ENCODE measurements at places on chromosomes 1 and 21.

- DNase-seq = no peak
Observed at GRCh38 chr1:208167261-208167869, 76.8 kb downstream of the PLXNA2 start.

GRCh38 chr1:201468501-201468843 lies 516 bp downstream of the PHLDA3 start:
- no peak for DNase-seq

- no peak for DNase-seq
Observed at GRCh38 chr1:78410643-78411042, 80.1 kb upstream of the PTGFR start.

GRCh38 chr1:180215856-180216625 lies 14.0 kb upstream of the LHX4 start:
- DNase-seq = no peak

GRCh38 chr1:199747984-199748383 lies 279.5 kb upstream of the NR5A2 start:
- DNase-seq = no peak

DNA sequence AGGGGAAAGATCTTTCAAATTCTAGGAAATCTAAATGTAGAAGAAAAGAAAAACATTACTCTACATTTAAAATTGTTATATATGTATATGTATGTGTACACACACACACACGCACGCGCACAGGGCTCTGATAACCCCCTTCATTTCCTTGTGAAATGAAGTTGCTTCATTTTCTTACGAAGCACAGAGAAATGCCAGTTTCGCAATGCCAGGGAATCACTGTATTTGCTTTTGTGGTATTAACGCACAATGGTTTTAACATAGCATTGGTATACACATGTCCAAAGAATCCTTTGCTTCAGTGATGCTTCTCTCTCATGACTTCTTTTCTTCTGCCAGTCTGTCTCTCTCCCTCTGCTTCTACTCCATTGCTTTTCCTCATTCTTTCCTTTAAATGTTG lies 8.4 kb upstream of the DDAH1 start:
- DNase-seq = no peak

GRCh38 chr1:199580300-199580699 lies 447.2 kb upstream of the NR5A2 start:
- no peak for DNase-seq

DNA sequence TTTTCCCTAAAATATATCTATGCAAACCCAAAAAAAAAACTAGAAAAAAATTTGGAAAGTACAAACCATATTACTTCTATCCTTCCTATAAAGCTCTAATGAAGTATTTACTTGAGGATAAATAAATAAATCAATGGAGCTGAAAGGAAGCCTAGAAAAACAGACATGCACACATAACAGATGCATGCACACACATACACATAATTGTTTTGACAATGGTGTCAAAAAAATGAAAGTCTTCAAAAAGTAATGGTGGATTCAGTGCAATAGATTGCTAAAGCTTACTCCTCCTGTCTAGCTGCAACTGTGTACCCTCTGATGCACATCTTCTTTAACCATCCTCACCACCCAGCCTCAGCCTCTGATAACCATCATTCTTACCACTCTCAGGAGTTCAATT lies 521.9 kb upstream of the RGS18 start:
- no peak for DNase-seq

GRCh38 chr1:72635719-72636118 lies 353.4 kb upstream of the NEGR1 start:
- DNase-seq = no peak

DNA sequence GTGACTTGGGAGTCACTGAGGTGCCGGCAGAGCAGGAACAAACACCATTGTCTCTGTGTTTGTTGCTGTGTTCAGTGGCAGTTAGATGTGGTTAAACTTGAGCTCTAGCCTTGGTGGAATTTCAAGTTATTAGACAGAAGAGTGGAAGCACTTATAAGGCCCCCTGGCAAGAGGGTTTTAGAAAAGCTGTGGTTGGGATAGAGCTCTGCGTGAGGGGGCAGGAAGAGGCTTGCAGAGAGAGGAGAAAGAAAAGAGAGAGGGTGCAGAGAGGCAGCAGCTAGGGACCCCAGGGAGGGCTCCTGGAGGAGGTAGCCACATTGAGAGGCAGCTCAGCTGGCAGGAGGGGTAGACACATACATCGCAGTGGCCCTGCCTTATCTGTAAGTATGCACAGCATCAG lies 128.2 kb downstream of the GALNT2 start:
- DNase-seq = no peak

GRCh38 chr1:182656842-182657397 lies 27.5 kb downstream of the RGS8 start:
- no peak for DNase-seq

- DNase-seq = peak; percentile 68
Observed at GRCh38 chr1:45803299-45803780, at the start of gene MAST2. Gene MAST2, plus strand, starts transcription at chr1:45803612. Its CDS starts 284 bp downstream, at chr1:45803896.

- no peak for DNase-seq
Observed at GRCh38 chr1:52426371-52426770, 22.0 kb downstream of the PRPF38A start.

DNA sequence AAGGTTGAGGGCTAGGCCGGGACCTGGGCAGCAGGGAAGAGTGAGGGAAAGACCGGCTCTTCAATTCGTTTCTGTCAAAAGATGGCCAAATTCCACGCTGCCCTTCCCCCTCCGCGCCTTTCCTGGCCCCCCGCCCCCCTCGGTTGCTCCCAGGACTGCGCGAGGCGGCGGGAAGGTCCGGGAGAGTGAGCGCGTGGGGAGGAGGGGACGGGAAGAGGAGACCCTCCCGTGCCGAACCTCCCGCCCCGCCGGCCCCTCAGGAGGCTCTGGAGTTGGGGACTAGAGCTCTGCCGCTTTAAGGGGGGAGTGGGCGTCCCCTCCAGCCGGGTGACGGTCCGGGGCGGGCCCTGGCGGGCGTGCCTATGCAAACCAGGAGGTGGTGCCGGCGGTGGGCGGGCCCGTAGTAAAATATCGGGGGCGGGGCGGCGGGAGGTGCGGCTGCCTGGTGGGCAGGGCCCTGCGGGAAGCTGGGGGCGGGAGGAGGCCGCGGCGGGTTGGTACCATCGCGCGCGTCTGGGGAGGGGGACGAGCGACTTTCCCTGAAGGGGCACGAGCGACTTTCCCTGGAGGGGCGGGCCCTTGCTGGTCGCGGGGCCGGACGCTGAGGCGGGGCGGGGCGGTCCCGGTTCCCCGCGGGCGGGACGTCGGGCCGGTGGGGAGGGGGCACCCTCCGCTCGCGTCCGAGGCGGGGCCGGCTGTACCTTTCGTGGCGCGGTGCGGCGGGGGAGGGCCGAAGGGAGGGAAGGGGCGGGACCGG lies 58.2 kb downstream of the BCL9 start:
- DNase-seq = peak; percentile 98

DNA sequence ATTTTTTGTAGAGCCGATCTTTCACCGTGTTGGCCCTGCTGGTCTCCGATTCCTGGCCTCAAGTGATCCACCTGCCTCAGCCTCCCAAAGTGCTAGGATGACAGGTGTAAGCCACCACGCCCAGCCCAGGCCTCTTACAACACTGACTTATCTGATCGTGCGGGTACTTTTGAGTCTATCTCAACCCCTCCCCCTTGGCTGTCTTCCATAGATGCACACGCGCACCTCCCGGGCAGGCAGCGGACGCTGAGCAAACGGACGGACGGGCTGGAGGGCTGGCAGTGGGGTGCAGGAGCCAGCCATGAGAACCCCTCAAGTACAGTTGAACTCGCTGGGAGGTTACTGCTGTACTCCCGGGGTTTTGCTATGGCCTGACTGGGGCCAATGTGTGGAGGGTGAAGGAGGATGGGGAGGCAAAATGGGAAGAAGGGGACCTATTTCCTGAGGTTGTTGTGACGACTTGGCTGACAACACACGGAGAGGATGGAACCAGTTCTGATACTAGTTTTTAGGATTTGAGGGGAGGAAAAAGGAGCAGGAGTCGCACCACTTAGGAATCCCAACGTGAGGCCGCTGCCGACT lies 959 bp downstream of the CD58 start:
- DNase-seq = peak; percentile 21

DNA sequence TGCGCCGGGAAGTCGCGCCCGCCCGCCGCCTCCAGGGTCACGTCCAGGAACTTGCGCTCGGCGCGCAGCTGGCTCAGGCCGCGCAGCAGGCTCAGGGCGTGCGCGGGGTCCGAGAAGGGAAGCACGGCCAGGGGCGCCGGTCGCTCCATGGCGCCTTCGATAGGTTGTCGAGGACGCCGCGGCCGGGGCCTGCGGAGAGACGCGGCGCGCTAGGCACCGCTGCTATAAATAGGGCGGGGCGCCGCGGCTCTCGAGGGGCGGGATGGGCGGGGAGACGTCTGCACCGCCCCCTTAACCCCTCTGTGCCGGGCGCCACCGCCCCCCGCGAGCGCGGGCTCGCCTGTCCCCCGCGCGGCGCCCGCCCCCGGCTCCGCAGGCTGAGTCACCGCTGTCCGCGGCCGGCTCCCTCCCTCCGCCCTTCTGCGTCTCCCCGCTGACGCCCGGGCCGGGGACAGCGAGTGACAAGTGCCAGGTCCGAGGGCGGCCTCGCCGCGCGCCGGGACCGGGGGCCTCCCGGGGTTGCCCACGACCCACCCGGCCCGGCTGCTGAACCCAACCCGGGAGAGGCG lies at the start of gene KLHL21:
KLHL21 (minus strand) TSS at position 201 of the 569 bp plus-strand sequence; CDS start at position 149, 52 bp downstream.
- DNase-seq = peak; percentile 85

DNA sequence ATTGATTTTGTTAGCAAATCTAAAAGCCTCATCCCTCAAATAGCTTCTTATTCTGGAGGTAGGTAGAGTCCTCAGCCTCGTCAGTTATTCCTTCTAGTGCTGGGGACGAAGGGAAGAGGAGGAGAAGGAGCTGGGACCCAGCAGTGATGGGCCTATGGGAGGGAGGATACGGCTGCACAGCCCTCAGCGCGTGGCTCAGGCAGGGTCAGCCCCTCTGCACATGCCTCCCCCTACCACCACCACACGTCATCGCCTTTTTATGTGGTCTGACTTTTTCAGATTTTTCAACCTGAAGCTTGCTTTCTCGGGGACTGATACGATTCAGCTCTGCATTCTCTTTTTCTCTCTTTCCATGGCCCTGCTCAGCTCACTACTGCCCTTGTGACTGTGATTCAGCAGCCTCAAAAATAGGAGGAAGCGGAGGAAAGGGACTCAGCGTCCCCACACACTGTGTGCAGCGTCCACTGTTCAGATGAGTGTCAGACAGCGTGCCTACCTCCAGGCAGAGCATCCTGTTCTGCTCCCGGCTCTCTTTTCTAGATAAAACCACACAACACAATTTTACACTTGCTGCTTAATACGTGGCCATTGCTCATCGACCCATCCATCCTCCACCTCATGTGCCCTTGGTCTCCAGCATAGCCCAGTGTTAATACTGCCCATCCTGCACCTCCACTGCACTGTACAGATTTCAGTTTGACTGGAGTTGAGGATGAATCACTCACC lies 827 bp downstream of the OR2B11 start:
- no peak for DNase-seq

DNA sequence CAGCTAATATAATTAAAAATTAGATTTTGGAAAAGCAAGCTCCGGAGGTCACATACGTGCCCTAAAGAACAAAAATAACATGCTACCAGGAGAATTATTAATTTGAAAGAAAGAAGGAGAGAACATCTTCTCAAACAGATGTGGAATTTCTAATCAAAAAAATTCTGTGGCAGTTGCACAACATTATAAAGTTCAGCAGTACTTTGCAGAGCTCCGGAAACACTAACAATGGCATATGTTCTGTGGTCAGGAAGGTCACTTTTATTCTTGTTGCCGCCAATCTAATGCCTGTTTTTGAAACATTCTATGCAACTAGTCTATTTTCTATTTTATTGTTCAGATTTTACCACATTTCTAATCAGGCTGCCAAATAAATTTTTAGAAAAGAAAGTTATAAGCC lies 186.8 kb downstream of the SMYD3 start:
- DNase-seq = no peak

DNA sequence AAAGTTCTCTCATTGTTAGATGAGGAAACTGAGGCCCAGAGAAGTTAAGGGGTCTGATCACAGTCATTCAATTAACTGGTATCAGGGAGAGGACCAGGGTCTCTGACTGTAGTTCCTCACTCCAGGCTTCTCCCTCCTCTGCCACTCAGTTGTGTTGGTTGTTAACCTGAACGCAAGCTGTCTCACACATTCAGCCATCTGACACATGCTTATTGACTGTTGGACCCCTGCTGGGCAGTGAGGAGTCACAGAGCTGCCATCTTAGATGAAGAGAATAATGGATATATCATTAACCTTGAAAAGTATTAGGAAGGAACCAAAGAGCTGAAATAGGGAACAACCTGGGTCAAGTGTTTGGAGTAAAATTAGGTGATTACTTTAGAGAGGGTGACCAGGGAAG lies 194.8 kb downstream of the ZZZ3 start:
- no peak for DNase-seq

DNA sequence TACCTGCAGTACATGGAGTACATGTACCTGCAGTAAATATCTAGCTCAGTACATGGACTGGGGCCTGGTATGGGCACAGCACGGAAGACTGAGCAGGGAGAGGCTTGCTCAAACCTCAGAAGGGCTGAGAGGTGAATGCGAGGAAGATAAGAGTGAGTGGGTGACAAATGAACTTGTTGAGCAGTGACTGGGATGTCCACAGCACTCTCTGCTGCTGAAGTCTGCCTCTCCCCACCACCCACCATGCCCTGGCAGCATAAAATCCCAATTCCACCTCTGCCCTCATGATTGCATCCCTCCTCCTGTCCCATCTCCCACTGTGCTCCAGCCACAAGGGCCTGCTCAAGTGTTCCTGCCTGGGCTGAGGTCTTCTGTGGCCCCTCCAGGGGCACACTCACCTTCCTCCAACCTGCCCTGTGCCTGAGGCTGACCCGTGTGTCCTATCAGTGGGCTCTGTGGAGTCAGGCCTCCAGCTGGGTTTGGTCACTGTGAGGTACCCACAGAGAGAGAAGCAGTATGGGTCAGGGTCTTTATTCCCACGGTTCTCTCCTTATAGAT lies 114.2 kb downstream of the FOXD2 start:
- DNase-seq = no peak

GRCh38 chr1:150955280-150955679 lies 19.4 kb downstream of the CERS2 start:
- no peak for DNase-seq

GRCh38 chr1:93804412-93804811 lies 74.6 kb downstream of the DNTTIP2 start:
- no peak for DNase-seq

DNA sequence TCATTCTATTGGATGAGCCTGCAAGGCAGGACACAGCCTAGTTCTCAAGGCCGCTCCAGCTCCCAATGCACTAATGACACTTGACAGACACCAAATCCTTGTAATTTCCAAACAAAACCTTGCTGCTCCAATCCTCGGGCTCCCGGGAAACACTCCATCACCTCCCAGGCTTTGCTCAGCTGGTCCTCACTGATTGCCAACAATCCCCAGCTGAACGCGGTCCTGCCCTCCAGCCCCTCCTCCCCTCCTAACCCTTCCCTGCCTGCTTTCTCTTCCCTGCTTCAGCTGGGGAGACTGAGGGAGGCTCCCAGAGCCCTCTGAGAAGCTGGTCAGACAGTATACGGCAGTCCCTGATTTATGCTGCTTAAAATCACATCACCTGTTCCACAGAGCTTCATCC lies 114.4 kb upstream of the TNR start:
- no peak for DNase-seq

- DNase-seq = no peak
Observed at GRCh38 chr21:44951186-44951915, 11.5 kb downstream of the SLX9 start.
